Activated CD4-positive, alpha-beta T cell treated with anti-CD3 and anti-CD28 coated beads for 36 hours (primary cell): ENCODE measurements at places on chromosomes 13 and 19. TPM values are rescaled to one million over a fixed set of nuclear protein-coding genes. Genes with fewer than 3 reads are reported as not detected.

CPT1C gene
- total RNA-seq = 1.6 TPM

YIPF2 gene
- 15.8 TPM for total RNA-seq

EEF2 gene
- total RNA-seq = 3,116 TPM

GRCh38 chr19:43534816-43535761 lies 2.1 kb downstream of the ZNF575 start:
- peak; percentile 58 for DNase-seq

- no peak for DNase-seq
Observed at GRCh38 chr19:15368798-15369593, 10.6 kb downstream of the AKAP8 start.
